ENCODE measurements at places on chromosomes 3 and 15. TPM values are rescaled to one million over a fixed set of nuclear protein-coding genes. Genes with fewer than 3 reads are reported as not detected.

- H3K4me3 ChIP-seq = no peak overlapping the region
- DNase-seq = no peak
- H3K27me3 ChIP-seq = no peaks in the 10 kb centered on the region
Measured at GRCh38 chr15:77862651-77863104, 214.8 kb downstream of the TBC1D2B start.

DNA sequence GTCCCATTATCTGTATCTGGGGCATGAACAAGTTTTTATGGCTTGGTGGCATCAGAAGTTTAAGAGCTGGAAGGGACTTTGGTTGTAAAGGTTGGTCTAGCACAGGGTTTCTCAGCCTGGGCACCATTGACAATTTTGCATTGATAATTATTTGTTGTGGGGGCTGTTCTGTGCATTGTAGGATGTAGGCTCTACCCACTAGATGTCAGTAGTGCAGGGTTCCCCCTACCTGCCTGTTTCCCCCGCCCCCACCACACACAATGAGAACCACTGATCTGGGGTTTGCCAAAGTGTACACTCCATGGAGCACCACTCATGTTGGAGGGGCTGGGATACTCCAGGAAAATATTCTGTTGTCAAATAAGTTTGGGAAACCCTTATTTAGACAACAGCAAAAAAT, 42.7 kb downstream of the PLCL2 start:
- H3K27ac ChIP-seq = no peak overlapping the region
- peaks cover 15% of the 10 kb centered on the region for H3K4me1 ChIP-seq

GRCh38 chr15:43930556-43930955, 103.8 kb downstream of the WDR76 start:
- peaks cover 26% of the 10 kb centered on the region for H3K27me3 ChIP-seq
- no peak overlapping the region for H3K27ac ChIP-seq
- H3K4me1 ChIP-seq = no peaks in the 10 kb centered on the region

Gene AMOTL2
- total RNA-seq = not detected

Gene CSPG4
- not detected for total RNA-seq
